Small intestine (tissue), 16 donors: ENCODE measurements at places on chromosomes 7 and 10.
A peak's percentile ranks its signal among the peaks of the same experiment; 100 is the strongest.

GRCh38 chr10:71246591-71247413 is 34.4 kb downstream of the UNC5B start:
- peak; percentile 99 for DNase-seq
- no peaks in the 10 kb centered on the region for H3K27me3 ChIP-seq
- H3K36me3 ChIP-seq, result no peaks in the 10 kb centered on the region
- H3K4me3 ChIP-seq, result no peak overlapping the region
- peaks cover 14% of the 10 kb centered on the region for H3K4me1 ChIP-seq

DNA sequence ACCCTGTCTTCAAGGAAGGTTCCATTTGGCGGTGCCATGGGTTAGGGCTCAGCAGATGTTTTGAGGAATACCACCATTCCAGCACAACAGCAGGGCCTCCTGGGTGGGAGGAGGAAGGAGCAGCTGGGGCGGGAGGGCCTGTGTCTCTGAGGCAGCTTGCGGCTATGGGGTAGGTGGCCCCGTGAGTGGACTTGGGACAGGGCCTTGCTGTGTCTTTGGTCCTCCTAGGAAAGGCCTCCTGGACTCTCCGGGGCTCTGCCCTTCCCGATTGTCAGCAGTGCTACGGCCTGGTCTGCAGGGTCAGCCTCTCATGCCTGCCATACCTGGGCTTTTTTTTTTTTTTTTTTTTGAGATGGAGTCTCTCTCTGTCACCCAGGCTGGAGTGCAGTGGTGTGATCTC is 96.7 kb downstream of the PAXIP1 start:
- no peaks in the 10 kb centered on the region for H3K36me3 ChIP-seq
- no peak for DNase-seq
- H3K27me3 ChIP-seq, result no peaks in the 10 kb centered on the region
- no peak overlapping the region for H3K4me3 ChIP-seq
- H3K4me1 ChIP-seq, result no peaks in the 10 kb centered on the region

DNA sequence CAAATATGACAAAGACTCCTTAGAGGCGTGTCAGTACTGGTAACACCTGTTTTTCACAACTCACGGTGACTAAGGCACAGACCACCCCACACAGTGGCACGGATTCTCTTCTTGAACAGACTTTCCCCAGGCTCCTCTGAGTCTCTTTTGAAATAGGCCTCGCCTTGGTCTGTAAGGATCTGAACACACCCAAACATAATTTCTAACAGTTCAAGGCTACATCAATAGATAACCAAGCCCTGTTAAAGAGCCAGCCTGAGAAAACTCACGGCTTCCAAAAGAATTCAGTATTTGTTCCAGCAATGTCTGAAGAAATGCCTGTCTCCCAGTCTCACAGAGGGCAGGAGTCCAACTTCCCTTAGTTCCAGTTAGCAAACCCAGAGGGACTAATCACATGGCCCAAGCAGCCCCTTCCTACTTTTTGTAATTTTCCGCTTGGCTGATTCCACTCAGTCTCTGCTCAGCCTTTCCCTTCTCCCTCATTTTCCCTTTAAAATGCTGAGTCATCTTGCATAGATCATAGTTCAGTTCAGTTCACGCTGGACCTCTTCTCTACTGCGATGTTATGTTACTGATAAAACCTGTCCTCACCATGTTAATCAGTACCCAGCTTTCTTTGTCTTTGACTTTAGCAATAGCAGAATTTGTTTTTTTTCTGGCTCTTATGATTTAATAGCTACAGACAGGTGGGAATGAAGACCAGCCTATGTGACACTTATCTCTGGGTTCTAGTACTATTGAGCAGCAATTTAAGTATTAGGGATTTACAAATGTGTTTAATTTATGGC is 22.6 kb upstream of the AKR1C3 start:
- H3K4me3 ChIP-seq, result no peak overlapping the region
- peak overlapping the region; percentile 90 for H3K27ac ChIP-seq
- DNase-seq, result peak; percentile 94
- no peaks in the 10 kb centered on the region for H3K27me3 ChIP-seq
- peaks cover 3% of the 10 kb centered on the region for H3K4me1 ChIP-seq

GRCh38 chr7:5422396-5423305 is 983 bp downstream of the TNRC18 start:
- peak; percentile 10 for DNase-seq
- H3K27ac ChIP-seq, result peak overlapping the region; percentile 92
- no peaks in the 10 kb centered on the region for H3K27me3 ChIP-seq
- H3K36me3 ChIP-seq, result peaks cover 26% of the 10 kb centered on the region
- no peaks in the 10 kb centered on the region for H3K4me1 ChIP-seq
- H3K4me3 ChIP-seq, result peak overlapping the region; percentile 91

DNA sequence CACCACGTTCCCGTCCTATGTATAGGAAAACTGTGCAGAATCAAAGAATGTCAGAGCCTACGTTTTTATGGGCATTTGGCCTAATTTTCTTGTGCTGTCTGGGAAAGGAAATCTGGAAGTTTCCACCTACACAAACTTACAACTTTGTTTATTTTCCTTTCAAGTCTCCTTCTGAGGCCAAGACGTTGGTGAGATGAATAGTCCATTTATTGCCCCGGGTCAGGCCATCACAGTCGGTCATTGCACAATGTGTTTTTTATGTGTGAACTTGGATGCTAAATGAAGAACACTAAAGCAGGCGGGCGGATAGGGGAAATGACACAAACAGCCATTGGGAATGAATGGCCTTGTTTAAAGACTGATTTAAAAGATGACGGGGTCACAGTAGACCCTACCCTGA is 38.6 kb downstream of the TRIL start:
- no peak for DNase-seq
- no peaks in the 10 kb centered on the region for H3K36me3 ChIP-seq
- H3K4me1 ChIP-seq, result no peaks in the 10 kb centered on the region
- no peak overlapping the region for H3K27ac ChIP-seq
- H3K4me3 ChIP-seq, result no peak overlapping the region

DNA sequence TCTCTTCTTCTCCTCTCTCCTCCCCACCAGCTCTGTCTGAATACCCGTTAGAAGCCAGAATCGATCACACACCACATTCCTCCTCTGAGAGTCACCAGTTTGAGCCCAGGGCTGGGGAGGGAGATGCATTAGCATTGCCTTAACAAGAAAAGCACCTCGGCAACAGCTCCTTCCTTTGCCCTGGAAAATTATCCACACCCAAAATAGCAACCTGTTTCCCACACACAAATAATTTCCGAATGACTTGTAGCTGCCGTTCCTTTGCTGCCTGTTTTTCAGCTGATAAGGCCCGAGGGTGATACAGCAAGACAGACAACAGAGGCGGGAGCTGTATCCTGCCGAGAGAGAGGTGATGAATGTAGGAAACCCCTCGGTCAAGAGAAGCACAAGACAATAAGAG is 91.3 kb downstream of the CPXM2 start:
- DNase-seq, result no peak
- H3K36me3 ChIP-seq, result peaks cover 16% of the 10 kb centered on the region
- H3K27me3 ChIP-seq, result no peaks in the 10 kb centered on the region
- H3K4me1 ChIP-seq, result no peaks in the 10 kb centered on the region
- H3K27ac ChIP-seq, result no peak overlapping the region
